ENCODE measurements at places on chromosomes 3 and 15. TPM values are rescaled to one million over a fixed set of nuclear protein-coding genes. Genes with fewer than 3 reads are reported as not detected.
A peak's percentile ranks its signal among the peaks of the same experiment; 100 is the strongest.

Gene C3orf85
- total RNA-seq: not detected

Gene DUOX1
- 32.5 TPM for total RNA-seq

Gene RBP2
- not detected for total RNA-seq

DNA sequence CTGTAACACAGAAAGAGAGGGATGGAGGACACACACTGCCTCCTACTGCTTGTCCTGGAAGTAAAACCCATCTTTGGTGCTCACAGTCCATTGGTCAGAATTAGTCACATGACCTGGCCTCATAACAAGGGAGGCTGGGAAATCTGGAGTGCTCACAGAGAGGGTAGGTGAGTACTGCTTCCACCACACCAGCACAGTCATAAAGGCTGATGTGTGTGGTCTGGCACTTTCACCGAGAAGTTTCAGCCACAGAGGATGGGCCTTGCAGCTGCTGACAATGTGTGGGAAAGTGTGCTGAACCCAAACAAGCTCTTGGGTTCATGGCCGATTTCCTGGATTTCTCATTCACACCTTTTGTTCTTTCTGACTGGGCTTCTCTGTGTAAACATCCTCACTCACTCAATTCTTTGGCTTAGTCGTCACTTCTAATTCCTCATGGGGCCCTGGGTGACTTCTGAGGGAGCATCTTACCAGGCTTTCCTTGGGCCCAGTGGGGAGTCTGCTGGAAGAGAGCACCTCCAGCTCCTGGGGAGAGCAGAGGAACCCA is 100.7 kb downstream of the ASB7 start:
- peak; percentile 69 for DNase-seq

DNA sequence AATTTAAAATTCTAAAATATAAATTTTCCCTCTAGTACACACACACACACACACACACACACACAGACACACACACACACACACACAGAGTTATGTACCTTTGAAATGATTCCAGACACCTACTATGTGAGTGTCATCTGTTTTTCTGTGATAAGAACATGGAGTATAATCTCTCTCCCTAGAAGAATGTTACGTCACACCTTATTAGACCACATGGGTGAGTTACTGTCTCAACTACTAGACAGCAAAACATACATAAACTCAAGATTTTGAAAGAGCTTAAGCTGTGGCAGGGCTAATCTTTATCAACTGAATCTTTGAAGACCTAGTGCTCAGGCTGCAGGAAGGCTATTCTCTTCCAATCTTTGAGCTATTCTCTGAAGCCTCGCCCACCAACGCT is 385.9 kb upstream of the BCHE start:
- DNase-seq: no peak

Measured in tongue (tissue), 3 donors.